ENCODE measurements at places on chromosomes 13 and 19.
A peak's percentile ranks its signal among the peaks of the same experiment; 100 is the strongest.

- no peak for DNase-seq
Measured at GRCh38 chr13:21233086-21233485, 56.6 kb downstream of the MRPL57 start.

DNA sequence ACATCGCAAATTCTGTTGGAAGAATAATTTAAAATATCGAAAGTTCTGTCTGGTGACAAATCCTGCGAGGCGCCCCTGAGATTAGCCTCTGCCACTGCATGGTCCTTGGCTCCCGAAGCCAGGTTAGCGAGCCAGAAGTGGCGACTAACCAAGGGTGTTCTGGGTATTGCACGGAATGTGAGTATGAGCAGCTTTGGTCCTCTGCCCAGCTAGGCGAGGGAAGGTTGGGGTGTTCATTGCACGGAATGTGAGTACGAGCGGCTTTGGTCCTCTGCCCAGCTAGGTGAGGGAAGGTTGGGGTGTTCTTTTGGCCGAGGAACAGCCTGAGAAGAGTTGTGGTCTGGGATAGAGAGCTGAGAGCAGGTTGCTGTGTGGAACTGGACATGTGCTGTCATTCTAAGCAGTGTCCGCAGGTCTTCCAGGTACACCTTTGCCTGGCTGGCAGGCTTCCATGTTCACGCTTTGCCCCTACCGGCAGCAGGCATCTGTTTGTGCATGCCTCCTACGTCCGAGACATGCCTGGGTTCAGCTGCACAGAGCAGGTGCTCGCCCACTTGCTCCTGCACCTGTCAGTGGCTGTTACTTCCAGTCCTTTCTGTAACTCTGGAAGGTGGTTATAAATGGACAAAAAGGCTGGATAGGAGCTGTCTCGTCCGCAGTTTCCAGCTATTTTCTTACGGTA, 18.3 kb upstream of the TEX29 start:
- no peak for DNase-seq

DNA sequence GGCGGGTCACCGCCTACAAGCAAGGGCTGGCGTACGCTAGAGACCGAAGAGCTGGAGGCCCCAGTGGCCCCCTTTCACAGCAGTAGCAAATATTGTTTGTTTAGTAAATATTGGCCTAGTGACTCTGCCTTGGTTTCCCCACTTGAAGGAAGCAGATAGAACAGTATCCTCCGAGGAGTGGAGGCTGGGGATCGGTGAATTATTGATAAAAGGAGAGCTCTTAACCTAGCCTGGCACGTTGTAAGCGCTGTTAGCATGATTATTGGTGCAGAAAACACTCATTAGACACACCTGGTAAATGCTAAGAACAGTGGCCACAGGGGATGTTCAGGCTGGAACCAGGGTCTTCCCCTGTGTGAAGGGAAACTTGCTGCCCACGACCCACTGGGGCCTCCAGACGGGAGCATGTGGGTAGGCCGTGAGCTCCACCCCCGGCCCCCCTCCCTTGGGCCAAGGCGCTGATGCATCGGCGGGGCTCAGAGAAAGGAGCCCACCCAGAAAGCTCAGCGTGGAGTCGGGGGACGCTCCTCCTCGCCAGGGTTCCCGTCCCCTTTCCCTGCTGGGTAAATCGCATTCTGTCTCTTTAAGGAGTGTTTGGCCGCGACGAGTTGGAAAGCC, 2.3 kb downstream of the IER2 start:
- no peak for DNase-seq

DNA sequence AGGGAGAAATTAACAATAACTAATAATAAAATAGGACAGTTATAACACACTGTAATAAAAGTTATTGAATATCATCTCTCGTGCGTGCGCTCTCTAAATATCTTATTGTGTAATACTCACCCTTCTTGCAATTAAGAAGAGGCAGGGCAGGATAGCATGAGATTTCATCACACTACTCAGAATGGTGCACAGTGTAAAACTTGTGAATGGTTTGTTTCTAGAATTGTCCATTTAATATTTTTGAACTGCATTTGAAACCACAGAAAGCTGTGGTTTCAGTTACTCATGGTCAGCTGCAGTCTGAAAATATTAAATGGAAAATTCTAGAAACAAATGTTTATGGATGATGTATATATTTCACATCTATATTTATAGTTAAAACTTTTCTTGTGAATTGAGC, 161.1 kb downstream of the DCT start:
- DNase-seq = no peak

- no peak for DNase-seq
Measured at GRCh38 chr19:989381-990081, 5.4 kb downstream of the WDR18 start.

DNA sequence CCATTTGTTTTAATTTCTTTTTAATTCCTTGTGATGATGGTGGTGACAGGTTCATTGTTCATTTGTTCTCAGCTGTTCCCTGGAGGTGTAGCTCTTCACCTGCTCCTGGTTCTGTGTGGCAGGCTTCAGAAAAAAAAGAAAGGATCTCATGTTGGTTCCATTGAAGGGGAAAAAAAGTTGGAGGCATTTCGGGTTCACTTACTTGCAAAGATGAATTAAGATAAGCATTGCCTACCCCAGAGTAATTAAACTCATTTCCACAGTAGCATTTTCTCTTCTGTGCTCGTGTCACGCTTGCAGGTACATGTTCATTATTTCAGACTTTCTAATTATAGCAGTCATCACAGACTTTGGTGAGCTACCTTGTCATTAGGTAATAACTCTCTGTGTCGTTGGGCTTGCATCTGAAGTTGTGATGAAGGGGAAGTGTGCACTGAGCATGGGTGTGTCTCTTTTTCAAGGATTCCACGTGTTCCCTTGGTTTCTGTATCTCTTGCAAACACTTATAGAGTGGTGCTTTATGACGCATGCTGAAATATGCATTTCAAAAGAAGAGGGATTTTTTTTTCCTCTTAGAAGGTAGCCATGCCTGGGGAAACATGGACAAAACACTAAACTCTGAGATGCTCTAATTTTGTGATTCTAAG, 69.1 kb downstream of the MTUS2 start:
- DNase-seq = peak; percentile 10

- DNase-seq = no peak
Measured at GRCh38 chr13:111361873-111362648, 41.6 kb downstream of the TEX29 start.

DNA sequence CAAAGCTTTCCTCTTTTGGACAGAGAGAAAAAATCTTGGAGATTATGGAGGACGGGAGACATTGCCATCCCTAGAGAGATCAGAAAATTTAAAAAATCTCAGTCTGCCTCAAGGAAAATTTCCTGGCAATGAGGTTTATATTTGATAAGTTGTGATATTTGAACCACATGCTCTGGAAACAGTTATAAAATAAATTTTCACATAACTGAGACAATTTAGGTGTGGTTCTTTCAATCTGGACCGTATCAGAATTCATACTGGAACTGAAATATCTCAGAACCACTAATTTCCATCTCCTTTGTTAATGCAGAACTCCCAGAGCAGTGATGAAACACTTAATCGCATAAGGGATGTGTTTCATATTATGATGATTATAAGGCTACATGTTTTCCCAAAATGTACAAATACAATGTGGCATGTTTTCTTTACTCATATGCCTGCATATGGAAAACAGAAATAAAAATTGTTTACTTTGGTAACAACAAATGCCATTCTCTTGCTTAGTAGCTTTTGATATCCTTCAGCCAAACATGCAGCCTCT, 13.7 kb downstream of the UBE2L5 start:
- no peak for DNase-seq

DNA sequence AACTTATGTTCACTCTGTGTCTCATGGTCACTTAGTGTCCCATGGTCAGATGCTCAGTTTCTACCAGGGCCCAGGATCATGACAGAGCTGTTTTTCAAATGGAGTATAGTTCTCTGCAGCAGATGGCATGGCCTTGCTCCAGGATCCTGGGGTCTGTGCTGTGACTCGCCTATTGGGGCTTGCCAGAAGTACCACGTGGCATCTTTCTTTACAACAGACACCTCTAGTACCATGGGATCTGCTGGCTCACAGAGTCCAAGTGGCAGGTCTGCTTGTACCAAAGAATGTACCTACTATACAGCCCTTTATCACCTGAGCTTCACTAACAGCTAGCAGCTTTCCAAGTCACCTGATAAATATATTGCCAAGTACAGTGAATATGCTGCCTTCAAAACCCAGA, 6.0 kb upstream of the RNF6 start:
- DNase-seq = no peak

DNA sequence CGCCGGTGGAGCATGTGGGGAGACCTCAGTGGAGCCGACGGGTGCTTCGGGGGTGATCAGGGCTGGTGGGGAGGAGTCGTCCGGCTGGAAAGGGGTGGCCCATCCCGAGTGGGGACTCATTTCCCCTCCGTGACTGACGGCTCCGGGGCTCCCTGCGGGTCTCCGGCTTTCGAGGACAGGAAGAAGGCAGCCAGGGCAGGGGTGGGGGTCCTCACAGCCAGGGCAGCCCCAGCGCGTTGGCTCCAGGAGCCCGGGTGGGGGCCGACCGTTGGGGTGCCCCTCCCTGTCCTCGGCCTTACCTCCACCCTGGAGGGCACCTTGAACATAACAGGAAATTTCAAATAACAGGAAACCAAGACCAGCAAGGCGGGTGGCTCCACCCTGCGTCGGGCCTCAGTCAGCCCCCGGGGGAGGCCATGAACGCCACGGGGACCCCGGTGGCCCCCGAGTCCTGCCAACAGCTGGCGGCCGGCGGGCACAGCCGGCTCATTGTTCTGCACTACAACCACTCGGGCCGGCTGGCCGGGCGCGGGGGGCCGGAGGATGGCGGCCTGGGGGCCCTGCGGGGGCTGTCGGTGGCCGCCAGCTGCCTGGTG, at the start of gene S1PR4:
TSS of gene S1PR4 (plus strand) at position 393 of the 596 bp plus-strand sequence. CDS start at position 417, 24 bp downstream.
- no peak for DNase-seq

DNA sequence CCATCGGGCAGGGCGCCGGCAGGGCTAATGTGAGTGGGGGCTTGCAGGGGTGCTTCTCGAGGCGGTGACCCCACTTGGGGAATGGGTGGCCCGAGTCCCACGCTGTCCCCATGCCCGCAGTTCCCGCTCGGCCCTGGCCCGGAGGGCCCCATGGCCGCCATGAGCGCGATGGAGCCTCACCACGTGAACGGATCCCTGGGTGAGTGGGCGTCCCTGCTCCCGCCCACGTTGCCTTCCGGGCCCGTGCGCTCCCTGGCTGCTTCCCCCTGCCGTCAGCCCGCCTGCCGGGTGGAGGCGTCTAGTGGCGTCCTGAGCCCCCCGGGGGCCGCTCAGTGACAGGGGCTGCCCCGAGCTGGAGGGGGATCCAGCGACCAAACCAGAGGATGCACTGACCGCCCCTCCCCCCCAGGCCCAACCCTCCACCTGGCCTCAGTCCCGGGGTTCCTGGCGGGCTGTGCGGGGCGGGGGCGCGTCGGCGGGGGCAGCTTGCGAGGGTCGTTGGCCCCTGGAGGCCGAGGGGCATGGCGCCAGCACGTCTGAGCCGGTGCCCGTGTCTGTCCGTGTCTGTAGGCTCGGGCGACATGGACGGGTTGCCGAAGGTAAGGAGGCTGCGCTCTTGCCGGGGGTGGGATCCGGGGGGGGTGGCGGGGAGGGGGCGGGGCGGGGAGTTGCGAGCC, 4.8 kb downstream of the ISYNA1 start:
- peak; percentile 68 for DNase-seq

GRCh38 chr19:46296722-46297461, at the start of gene HIF3A:
HIF3A (plus strand) TSS chr19:46297042; CDS start chr19:46297077, 35 bp downstream.
- no peak for DNase-seq

DNA sequence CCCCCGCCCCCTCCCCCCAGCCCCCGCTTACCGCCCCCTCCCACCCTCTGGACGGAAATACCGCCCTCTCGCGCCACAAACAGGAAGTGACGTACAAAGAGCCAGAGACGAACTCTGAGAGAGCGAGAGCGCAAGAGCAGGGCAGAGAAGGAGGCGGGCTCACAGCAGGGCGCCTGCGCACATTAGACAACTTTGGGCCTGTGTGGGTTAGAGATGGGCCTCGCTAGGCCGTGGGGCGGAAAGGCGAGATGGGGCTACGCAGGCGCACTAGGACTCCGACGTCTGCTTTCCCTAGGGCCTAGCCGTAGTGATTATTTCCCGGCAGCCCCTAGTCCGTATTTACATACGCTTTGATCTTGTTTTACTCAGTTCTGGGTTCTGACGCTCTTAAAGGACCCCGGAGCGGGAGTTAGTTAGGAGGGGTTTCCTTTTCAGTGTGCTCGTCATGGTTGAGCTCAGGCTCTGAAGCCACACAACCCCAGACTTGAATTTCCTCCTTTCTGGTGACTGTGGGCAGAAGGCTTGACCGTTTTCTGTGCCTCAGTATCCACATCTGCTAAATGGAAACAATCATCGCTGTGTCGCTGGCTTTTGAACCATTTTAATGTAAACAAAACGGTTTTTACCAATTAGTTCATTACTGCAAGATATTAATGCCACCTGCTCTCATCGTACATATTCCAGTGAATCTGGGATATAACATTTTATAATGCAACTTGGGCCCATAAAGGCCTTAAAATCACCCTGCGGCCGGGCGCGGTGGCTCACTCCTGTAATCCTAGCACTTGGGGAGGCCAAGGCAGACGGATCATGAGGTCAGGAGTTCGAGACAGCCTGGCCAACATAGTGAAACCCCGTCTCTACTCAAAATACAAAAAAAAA, 449 bp upstream of the AKT2 start:
- DNase-seq = peak; percentile 97
